ENCODE measurements at places on chromosomes 5 and 9.

- DNase-seq: no peak
Measured at GRCh38 chr9:2389404-2389803, 232.2 kb upstream of the VLDLR start.

GRCh38 chr5:11027660-11028059 lies 266.6 kb upstream of the DAP start:
- DNase-seq: no peak

- no peak for DNase-seq
Measured at GRCh38 chr5:40400245-40400644, 279.5 kb upstream of the PTGER4 start.

DNA sequence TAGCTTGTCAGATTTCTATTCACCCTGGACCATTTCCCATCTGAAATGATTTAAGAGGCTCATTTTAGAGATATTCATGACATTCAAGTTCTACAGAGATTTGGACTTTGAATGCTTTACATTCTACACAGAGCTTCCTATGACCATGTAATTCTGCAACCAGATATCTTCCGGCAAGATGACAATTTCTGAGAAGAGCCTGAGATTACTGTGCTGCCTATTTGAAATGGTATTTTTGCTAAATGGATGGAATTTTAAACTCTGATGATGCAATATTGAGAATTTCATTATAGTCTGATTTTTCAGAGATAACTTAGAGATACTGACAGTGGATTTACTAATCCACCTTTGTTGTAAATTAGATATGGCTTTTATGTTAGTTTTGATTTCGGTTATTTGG lies 16.0 kb upstream of the ACOT12 start:
- DNase-seq: no peak

DNA sequence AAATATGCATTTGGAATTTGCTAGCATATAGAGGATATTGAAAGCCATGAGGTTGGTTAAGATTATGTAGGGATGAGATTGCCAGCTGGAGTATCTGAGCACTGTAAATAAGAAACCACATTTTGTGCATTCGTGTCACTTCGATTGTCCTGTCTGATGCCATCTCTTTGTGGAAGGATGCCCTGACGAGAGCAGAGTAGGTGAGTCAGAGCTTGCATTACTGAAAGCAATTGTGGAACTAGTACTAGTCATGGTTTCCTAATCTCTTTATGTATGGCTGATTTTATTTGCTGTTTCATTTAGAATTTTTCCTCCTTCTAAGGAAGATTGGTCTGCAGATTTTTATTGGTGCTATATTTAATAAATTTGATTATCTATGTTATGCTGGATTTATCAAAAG lies 14.5 kb upstream of the TAS2R1 start:
- no peak for DNase-seq

DNA sequence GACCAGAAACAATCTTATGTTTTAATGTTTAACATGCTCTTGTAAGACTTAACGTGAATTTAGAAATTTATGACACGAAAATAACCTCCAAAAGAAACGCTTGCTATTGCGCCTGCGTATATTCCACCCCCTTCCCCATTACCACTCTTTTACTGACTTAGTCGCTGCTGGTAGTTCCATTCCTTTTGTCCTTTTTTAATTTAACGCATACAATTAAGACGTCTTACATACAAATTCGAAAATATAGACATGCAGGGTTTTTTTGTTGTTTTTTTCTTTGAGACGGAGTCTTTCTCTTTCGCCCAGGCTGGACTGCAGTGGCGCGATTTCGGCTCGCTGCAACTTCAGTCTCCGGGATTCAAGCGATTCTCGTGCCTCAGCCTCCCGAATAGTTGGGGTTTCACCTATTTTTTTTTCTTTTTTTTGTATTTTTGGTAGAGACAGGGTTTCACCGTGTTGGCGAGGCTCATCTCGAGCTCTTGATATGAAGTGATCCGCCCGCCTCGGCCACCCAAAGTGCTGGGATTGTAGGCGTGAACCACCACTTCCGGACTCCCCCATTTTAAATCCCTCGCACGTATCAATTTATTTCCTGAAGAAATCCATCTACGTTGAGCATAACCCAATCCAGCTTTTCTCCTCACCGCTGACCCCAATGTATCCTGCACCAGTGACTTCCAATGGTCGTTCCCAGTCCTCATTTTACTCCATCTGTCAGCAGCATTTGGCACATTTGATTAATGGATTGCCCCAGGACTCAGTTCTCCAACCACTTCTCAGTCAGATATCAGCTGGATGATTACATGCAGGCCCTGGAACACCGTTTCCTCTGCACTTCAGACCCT lies 684 bp upstream of the MED7 start:
- peak; percentile 70 for DNase-seq

All from DND-41 (cell line).